ENCODE measurements at places on chromosomes 13 and 19.

- no peak for DNase-seq
Observed at GRCh38 chr13:64556376-64556775, 2673.8 kb downstream of the PCDH9 start.

- no peak for DNase-seq
Observed at GRCh38 chr13:33490461-33491327, 205.1 kb upstream of the STARD13 start.

DNA sequence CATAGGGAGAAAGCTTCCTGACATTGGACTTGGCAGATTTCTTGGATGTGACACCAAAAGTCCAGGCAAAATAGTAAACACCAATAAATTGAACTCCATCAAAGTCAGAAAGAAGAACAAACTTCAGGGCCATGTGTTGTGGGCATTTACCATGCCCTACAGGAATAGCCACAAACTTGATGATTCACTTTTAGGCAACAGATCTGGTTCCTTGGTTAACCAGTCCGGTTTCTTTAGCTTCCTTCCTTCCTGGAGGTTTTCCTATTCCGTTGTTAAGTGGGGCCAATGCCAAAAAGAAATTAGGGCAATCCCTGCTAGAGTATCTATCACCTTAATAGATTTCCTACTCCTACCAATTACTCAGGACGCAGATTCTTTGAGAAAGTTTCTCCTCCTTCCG, 25.2 kb downstream of the IGFL1 start:
- no peak for DNase-seq

DNA sequence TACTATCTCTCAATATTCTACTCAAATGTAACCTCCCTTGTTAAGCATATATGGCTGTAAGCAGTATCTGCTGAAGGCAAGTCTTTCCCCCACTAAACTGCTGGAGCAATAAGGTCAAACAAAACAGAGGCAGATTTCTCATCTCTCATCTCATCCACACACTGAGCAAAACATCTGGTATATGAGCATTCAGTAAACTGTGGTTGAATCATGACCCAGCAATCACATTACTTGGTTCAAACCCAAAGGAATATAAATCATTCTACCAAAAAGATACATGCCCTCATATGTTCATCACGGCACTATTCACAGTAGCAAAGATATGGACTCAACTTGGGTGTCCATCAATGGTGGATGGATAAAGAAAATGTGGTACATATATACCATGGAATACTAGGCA, 344.4 kb downstream of the SUCLA2 start:
- DNase-seq = no peak

DNA sequence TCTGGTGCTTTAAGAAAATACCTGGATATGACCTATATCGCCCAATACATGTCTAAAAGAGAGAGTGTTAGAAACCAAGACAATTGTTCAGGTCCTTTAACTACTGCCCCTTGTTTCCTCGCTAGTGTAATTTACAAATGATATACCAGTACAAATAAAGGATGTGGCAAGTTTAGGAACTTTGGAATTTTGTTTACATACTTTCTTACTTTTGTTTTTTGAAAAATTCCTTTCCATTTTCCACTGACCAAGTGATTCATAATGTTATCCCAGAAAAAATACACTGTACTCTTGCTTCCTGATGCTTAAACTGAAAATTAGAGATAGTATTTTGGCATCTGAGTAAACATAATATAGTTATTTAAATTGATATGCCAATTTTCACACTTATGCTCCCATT, 96.8 kb upstream of the CSNK1A1L start:
- no peak for DNase-seq

- DNase-seq = no peak
Observed at GRCh38 chr13:48829536-48829935, 146.2 kb upstream of the FNDC3A start.

- no peak for DNase-seq
Observed at GRCh38 chr13:28147495-28147894, 9.2 kb downstream of the PAN3 start.

- DNase-seq = peak; percentile 46
Observed at GRCh38 chr19:40689339-40690049, 957 bp downstream of the NUMBL start.

- DNase-seq = no peak
Observed at GRCh38 chr19:45103508-45104319, 10.7 kb downstream of the PPP1R37 start.

DNA sequence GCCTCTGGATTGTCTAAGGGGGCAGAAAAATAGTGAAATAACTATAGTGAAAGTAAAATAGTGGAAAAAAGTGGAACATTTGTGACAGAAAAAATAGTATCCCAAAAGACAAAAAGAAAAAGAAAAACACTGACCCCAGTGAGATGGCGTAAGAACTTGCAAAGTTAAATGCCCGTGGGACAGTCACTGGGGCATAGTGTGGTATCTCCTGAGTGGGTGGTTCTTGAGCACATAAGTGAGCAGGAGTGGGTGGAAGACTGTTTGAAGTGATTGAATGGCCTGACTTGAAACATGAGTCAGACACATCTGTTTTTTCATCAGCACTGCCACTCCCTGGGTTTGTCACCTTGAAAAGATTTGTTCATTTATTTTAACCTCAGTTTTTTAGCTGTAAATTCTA, 2.5 kb downstream of the ZNF430 start:
- peak; percentile 28 for DNase-seq

DNA sequence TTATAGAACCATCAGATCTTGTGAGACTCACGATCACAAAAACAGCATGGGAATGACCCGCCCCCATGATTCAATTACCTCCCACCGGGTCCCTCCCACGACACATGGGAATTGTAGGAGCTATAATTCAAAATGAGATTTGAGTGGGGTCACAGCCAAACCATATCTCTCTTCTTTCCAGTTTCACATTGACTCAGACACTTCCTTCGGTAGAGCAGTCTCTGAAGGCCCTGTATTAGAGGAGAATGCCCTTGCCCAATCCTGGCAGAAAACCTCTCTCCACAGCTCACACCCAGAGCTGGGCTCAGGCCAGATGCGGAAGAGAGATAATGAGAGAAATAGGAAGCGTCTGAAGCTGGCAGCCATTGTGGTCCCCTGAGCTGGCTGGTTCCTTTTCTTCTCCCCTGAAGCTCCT, 72.4 kb upstream of the CLDN10 start:
- peak; percentile 26 for DNase-seq

GRCh38 chr19:38149661-38150061, 74.4 kb downstream of the DPF1 start:
- DNase-seq = no peak

DNA sequence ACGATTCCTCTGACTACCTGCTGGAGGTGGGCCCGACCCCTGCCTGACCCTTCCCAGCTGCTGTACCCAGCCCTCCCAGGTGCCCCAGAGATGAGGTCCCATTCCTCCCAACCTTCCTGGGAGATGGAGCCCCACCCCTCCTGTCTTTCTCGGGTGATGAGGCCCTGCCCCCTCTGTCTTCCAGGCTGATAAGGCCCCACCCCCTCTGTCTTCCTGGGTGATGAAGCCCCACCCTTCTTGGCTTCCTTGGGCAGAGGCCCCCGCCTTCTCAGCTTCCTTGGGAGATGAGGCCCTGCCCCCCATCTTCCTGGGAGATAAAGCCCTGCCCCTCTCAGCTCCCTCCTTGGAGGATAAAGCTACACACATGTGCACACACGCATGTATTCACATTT, 47.9 kb downstream of the CERS4 start:
- no peak for DNase-seq

- DNase-seq = no peak
Observed at GRCh38 chr13:109899316-109899715, 112.9 kb upstream of the IRS2 start.

DNA sequence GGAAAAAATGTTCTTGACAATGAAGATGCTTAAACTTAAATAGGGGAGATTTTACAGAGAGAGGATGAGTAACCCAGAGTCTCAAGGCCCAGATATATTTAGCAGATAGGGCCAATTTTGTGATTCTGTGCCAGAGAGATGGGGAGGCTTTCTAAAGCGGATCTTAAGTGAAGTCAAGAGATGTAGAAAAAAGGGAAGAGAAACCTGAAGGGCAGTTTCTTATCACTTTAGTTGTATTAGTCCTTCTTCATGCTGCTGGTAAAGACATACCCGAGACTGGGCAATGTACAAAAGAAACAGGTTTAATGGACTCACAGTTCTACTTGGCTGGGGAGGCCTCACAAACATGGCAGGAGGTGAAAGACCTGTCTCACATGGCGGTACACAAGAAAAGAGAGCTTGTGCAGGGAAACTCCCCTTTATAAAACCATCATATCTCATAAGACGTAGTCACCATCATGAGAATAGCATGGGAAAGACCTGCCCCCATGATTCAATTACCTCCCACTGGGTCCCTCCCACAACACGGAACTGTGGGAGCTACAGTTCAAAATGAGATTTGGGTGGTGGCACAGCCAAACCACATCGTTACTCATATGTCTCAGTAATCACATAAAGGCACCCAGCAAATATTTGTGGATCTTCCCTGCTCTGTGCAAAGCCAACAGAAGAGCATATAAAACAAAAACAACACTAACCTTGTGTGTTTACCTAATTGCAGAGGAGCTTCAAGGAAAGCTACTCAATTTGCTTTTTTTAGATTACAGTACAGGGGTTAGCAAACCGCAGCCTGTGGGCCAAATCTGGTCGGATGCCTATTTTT, 102.6 kb upstream of the MYCBP2 start:
- peak; percentile 53 for DNase-seq

DNA sequence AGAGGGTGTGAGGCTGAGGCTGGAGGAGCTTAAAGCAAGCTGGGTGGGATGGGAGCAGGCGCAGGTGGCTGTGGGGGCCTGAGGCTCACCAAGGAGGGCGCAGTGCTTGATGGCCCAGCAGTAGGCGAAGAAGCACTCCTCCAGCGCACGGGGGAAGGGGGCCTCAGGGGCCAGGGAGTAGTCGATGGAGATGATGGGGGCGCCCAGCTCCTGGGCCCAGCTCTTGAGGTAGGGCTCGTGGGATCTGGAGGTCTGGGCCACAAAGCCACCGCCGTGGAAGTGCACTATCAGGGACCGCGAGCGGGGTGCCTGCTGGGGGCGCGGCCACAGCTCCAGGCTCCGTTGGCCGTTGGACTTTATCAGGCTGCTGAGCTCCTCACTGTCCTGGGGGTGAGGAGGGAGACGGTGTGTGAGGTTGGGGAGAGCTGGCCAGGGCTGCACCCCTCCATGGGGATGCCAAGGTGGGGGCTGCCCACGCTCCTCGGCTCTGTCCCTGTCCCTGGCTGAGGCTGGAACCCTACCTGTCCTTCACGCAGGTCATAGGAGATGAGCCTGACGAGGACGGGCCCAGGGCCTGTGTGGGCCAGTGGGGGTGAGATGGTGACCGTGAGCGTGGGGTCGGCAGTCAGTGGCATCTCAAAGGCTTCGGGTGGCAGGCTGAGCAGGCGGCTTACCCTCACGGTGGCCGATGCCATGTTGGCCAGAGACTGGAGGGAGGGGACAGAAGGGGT, 17.2 kb upstream of the CNFN start:
- no peak for DNase-seq

GRCh38 chr19:58317476-58318072, 9.2 kb upstream of the ZSCAN22 start:
- DNase-seq = no peak

DNA sequence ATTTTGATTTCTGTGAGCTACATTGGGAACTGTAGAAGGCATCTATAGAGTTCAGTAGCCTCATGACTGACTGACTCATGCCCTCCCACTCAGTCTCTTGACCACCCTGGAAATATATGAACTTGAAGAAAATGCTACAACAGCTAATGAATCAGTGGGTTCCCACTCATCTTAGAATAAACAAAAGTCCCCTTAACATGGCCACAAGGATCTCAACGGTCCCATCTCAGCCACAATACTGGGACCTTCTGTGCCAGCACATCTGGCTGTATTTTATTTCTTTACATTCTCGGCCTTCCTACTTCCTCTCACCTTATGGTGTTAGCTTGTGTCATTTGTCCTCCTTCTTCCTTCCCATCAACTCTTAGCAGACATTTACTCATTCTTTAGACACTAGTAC, 619.8 kb downstream of the DCT start:
- DNase-seq = no peak

DNA sequence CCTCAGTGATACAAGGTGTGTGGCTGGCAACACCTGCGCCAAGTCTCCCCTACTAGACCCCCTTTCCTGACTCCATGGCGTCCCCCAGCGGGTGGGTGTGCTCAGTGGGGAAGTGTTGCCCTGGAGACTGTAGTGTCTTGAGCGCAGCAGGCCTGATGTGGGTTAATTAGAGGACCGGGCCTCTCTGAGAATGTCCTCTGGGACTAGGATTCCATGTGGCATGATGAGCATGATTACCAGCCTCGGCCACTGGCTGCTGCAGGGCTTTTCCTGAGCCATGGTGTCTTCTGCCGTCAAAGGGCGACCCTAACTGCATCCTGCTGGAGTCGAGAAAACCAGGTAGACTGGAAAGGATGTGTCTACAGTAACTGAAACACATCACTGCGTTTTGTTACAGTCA, 28.1 kb downstream of the MICOS13 start:
- no peak for DNase-seq

DNA sequence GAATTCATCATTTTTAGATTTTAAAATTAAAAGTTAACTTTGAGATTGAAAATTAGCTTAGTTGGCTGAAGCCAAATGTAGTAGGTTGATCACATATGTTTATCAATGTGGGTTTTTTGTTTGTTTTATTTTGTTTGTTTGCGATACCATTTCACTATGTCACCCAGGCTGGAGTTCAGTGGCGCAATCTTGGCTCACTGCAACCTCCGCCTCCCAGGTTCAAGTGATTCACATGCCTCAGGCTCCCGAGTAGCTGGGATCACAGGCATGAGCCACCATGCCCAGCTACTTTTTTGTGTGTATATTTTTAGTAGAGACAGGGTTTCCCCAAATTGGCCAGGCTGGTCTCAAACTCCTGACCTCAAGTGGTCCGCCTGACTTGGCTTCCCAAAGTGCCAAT, 665.7 kb upstream of the SLC10A2 start:
- no peak for DNase-seq

GRCh38 chr19:18868380-18869022, 27.5 kb downstream of the CERS1 start:
- DNase-seq = no peak

GRCh38 chr13:58051807-58052375, 420.3 kb downstream of the PCDH17 start:
- no peak for DNase-seq

- no peak for DNase-seq
Observed at GRCh38 chr19:12985049-12985776, 10.1 kb upstream of the NFIX start.

DNA sequence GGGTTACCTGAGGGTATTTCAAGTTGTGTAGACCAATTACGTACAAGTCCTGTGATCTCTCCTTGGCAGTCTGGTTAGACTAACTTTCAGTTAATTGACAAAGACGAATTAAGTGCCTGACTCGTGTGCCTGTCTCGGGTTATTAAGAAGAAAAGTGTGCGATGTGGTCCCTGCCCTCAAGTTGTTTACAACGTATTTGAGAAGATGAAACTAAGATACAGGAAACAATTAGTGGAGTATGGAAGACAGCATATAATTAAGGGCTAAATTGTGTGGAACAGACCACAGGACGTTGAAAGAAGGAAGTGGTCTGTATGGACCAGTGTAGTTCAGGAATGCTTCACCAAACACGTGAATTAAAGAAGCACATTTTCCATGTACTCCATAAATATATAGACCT, 49.2 kb downstream of the KLF5 start:
- no peak for DNase-seq

Measured in stimulated activated naive CD8-positive, alpha-beta T cell treated with anti-CD3 and anti-CD28 coated beads, Interleukin-15, Interleukin-2, amounts not matched to agents 100 U/mL and 50 U/mL, for 24 hours (primary cell).